Activated gamma-delta T cell (primary cell): ENCODE measurements at places on chromosomes 1 and 21.

DNA sequence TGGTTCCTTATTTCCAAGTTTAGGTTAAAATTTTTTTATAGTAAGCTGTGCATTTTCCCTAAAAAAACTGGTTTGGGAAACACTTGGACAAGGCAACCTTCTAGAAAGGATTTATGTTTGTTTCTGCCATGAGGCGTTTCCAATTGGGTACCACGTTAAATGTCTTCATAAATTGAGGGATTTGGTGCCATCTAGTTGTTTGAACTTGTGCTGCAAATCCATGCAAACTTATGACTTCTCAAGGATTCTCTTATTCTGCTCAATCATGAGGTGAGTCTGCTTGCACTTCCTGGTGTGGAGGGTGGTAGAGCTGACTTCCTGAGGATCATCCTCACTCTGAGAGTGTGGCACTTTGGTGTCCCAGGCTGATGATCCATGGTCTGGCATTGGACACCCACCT is 123.3 kb downstream of the PCNX2 start:
- DNase-seq: no peak

DNA sequence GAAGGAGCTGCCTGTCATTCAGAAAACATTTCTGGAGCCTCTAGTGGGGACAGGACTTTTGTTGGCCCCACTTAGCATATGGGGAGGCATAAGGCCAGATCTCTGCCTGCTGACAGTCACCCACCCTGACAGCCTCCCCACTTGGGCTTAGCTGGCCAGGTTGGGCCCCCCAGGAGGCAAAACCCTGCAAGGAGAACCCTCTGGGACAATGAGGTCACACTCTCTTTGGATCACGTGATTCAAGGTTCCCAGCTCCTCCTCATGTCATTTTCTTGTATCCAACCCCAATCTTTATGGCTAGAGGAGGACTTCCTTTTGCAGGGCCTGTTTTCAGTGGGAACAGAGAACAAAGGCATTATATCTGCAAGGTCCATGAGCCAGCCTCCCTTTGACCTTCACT is 60.0 kb downstream of the NAV1 start:
- DNase-seq: no peak

DNA sequence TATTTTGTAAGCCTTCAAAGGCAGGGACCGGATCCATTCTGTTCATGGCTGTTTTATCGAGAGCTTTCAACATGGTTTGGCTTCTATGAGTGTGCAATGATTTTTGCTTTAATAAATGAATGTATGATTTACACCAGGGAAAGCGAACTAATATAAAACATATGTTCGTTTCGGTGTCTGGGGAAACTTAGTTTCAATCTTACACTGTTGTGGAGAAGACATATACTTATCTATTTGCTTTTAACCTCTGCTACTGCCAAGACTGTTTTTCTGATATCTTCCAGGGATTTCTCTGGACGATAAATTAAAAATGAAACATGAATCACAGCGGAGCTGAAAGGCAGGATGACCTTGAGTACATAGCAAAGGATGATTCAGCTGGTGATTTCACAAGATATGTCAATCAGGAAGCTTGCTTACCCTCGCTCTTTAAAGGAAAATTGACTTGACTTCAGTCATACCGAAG is 14.7 kb upstream of the CYYR1 start:
- no peak for DNase-seq

DNA sequence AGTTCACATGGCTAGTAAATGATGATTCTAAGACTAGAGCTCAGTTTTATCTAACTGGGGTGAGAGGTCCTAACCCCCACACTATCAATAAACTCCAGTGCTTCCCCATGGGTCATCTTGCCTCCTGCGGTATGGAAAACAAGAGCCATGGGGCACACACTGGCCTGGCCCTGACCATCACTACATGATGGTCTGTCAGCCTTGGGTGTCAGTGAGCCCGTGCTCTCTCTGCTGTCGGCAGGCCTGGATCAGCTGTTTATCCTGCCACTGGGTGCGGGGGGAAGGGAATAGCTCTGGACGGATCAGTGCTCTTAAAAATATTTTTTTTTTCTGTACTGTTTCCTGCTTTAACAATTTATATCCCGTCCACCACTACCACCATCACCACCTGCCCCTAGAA is 255.0 kb upstream of the ADGRL2 start:
- no peak for DNase-seq

DNA sequence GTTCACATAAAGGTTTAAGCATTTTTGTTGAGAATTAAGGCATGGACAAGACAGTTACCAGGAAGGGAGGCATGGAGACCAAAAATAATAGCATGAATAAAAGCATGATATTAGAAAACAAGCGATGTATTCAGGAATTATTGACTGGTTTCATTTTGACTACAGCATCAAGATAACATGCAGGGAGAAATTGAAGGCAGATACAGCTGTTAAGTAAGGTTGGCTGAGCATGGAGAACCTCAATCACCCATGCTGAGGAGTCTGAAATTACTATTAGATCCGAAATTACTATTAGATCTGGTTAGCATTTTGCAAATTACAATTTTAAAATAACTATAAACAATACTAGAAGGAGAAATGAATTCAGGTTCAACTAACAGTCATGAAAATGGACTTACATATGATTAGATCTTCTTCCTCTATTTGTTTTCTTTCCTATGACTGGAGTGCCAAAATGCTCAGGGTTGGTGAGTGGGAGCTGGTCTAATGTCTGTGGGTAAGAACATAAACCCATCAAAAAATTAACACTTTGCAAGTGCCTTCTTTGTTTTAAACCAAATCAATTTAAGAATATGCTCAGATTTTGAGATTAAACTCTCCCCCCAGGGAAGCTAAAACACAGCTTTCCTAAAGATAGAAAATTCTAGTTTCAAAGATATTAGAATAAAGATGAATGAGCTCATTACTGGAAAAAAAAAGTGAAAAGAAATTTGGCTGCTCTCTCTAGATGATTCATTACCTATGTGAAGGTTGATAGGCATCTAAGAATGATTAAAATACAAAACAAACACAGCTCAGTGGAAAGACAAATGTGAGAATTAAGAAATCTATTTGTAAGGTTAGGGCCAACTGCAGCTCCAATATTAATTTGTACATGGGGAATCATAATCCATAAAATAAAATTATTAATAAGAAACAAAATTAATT is 81.7 kb downstream of the ARID4B start:
- DNase-seq: no peak

DNA sequence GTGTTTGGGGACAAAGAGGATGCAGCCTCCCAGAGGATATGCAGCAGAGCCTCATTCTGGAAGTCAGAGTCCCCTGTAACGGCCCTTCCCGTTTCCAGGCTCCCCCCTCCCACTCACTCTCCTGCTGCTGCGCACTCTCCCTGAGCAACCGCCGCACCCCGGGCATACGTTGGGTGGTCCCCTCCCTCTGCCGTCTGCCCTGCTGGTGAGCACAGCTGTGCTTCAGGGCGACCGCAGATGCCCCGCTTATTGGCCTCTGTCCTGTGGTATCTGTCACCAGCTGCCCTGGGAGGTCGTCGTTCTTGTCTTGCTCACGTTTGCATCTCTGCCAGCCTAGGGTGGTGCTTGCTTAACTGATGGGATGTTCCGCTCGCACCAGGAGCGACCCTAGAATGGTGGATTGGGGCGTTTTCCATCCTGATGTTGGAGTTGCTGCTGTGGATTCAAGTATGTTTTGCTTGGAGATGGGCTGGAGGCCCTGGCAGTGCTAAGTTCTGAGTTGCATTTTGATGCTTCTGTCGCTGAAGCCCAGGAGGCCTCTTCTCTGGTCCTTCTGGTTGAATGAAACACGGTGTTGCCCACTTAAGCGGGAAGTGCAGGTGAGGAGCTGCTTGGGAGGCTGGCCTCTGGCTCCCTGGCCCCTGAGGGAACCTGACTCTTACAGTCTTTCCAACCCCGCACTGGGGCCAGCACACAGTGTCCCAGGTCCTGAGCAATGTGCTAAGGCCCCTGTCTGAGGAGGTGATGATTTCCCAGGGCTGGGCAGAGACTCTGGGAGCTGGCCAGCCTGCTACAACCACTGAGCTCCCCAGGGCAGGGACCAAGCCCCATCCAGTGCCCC is 3.2 kb downstream of the TMEM201 start:
- DNase-seq: no peak

GRCh38 chr1:226576601-226577000 is 28.0 kb downstream of the STUM start:
- DNase-seq: no peak
